Stimulated activated CD8-positive, alpha-beta memory T cell treated with anti-CD3 and anti-CD28 coated beads, Interleukin-15, amount 100 ng/mL, for 4 hours (primary cell): ENCODE measurements at places on chromosomes 1 and 21.
A peak's percentile ranks its signal among the peaks of the same experiment; 100 is the strongest.

- peak; percentile 17 for DNase-seq
Measured at GRCh38 chr1:181104790-181105133, 16.3 kb downstream of the IER5 start.

- DNase-seq, result no peak
Measured at GRCh38 chr1:218874313-218874712, 299.4 kb upstream of the LYPLAL1 start.

DNA sequence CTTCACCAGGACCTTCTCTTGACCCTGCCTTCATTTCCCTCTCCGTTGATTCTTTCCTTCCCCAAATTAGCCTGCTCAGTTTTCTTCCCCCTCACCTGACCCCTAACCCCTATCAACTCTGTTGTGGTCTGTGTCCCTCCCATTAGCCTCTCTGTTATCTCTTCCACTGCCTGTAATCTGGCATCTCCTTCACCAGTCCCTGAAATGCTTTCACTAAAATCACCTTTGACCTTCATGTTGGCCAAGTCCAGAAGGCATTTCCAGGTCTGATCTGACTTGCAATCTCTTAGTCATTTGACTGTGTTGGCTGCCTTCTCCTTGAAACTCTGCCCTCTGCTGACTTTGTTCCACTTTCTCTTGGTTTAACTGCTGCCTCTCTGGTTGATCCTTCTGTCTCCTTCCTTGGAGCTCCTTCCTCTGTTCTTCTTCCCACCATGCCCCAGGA is 28.2 kb downstream of the ATP8B2 start:
- DNase-seq, result no peak

DNA sequence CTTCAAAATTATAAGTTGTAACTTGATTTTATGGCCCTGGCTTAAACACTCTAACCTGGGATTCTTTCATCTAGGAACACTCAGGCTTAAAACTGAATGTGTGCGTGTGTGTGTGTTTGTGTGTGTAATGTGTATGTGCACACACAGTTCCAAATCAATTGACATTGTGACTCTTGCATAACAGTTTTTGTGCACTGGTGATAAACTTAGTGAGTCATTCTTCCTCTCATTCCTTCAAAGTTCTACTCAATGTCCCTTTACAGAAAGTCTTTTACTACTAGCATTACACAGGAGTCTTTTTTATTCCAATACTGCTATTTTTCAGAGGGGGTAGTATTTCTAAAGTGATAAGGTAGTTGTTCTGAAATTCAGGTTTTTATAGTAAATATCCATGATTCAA is 943.6 kb downstream of the KCNT2 start:
- no peak for DNase-seq

- DNase-seq, result no peak
Measured at GRCh38 chr1:115356356-115356755, 18.3 kb upstream of the NGF start.

GRCh38 chr1:43547538-43548072 is 16.9 kb downstream of the PTPRF start:
- DNase-seq, result no peak

DNA sequence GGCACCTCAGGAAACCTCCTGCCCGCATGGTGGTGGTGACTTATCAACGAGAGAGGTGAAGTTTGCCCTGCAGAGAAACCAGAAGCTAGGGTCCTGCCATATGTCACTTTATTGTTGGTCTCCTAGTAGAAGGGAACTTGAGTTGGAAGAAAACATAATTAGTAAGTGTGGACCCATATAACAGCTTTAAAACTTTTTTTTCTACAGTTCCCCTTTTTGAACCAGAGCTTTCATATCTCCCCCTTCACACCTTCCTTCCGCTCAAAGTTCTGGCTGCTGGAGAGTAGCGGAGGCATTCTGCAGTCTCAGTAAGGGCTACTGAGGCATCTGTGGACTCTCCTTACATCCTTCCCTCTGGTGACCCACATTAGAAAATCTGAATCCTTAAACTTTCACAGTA is 48.9 kb downstream of the PHC2 start:
- DNase-seq, result no peak

GRCh38 chr1:116538544-116538943 is 32.3 kb downstream of the CD58 start:
- no peak for DNase-seq

- no peak for DNase-seq
Measured at GRCh38 chr1:89553157-89553556, 28.5 kb downstream of the LRRC8B start.

- no peak for DNase-seq
Measured at GRCh38 chr1:33163621-33164519, 18.0 kb downstream of the TRIM62 start.

DNA sequence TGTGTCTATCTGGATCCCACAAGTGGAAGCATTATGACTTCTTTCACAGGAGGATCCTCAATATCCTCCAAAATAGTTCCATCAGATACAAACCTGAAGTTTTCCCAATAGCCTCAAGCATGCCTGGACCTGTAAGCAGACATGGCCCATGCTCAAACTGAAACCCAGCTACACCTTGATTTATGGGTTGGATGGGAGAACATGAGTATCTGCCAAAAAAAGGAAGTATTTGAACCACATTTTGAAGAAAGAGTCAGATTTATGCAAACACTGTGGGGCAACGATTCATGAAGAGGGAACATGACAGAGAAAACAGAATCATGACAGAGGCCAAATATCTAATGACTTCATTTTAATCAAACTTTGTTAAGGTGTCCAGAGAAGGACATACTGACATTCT is 351.0 kb upstream of the NFIA start:
- no peak for DNase-seq

GRCh38 chr1:201639826-201640225 is 100.9 kb downstream of the NAV1 start:
- DNase-seq, result no peak

DNA sequence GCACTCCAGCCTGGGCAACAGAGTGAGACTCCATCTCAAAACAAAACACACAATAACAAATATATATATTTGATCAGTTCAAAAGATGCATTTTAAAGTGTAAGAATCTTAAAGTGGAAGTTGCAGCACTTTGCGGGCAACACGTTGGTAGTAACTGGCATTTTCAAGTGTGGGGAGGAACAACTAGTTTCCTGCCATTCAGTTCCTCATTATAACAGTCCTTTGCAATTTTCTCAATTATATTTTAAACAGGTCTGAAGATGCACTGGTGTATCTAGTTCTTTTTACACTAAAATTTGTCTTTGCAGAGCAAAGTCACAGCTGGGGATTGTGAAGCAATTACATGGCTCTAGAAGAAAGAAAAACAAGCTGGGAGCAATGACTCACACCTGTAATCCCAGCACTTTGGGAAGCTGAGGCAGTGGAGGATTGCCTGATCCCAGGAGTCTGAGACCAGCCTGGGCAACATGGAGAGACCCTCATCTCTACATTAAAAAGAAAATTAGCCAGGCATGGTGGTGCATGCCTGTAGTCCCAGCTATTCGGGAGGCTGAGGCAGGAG is 25.3 kb downstream of the RRAGC start:
- no peak for DNase-seq

- DNase-seq, result no peak
Measured at GRCh38 chr1:40161888-40162397, 756 bp downstream of the RLF start.

- DNase-seq, result no peak
Measured at GRCh38 chr1:199247891-199248290, 609.1 kb downstream of the PTPRC start.

DNA sequence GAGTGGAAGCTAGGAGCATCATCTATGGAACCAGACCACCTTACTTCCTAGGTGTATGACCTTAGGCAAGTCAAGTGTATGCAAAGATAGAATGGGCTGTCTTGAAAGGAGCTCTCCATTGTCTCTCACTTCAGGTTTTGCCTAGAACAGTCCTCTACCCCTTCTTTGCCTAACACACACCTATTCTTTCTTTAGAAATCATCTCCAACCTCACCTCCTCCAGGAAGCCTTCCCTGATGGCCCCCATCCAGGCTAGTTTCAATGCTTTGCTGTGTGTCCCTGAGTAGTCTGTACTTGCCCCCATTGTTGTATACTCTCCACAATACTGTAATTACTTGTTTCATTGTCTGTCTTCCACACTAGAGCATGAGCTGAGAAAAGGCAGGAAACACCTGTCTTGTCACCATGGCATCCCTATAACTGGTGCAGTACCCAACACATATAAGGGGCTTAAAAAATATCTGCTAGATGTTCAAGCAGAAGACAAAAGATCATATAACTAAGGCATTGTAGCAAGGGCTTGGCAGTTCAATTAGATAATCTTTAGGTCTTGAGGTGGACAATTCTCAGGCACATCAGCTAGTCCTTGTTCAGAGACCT is 83.0 kb downstream of the RRAGC start:
- no peak for DNase-seq

DNA sequence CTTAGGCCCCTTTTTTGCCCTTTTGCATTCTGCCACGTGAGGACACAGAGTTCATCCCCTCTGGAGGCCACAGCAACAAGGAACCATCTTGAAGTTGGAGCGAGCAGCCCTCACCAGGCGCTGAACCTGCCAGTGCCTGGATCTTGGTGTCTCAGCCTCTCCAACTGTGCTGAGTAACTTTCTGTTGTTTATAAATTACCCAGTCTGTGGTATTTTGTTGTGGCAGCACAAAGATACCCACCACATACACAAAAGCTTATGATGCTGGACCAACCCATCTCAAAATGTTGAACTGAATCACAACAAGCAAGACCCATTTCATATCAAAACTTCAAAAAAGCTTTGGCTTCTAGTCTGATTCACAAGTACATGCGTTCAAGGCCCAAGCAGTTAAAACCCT is 649.9 kb downstream of the KIF26B start:
- DNase-seq, result no peak

DNA sequence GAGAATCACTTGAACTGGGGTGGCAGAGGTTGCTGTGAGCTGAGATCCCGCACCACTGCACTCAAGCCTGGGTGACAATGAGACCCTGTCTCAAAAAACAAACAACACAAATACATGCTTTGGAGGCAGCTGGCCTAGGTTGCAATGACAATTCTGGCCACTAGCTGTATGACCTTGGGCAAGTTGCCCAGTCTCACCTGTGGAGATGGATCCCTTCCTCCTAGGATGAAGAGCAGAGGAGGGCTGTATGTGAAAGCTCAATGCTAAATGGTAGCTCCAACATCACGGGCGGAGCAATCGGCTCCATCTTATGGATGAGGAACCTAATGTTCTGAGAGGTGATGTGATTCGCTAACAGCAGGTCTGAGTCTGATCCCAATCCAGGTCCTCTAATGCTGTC is 20.6 kb downstream of the ADORA1 start:
- no peak for DNase-seq

DNA sequence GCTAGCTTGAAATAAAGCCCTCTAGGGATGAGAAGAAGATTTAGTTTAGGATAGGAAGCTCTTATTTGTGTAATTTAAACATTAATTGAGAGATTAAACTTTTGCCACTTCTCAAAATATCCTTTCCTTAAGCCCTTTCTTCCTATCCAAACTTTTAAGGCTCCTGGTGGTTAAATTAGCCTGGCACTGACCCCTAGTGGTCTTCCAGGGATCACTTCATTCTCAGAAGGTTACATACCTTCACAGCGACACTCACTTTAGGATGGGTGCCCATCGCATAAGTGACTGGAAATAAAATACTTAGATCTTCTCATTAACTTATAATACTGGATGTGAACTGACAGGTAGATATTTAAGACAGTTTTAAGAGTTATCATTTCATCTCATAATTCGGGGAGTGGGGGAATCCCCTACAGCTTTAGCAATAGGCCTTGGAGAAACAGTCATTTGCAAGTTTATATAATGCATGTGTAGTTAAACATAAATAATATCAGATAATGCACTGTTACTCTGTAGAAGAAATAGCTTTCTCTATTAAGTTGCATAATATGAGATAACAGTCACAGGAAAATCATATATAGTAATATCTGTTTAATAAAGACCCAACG is 7.4 kb downstream of the LHX9 start:
- DNase-seq, result no peak
